Left lobe of liver (tissue), 2 donors: ENCODE measurements at places on chromosomes 7 and 10.
A peak's percentile ranks its signal among the peaks of the same experiment; 100 is the strongest.

- no peak for DNase-seq
These were observed 610 bp downstream of the AVPI1 start for GRCh38 chr10:97686301-97686961.

DNA sequence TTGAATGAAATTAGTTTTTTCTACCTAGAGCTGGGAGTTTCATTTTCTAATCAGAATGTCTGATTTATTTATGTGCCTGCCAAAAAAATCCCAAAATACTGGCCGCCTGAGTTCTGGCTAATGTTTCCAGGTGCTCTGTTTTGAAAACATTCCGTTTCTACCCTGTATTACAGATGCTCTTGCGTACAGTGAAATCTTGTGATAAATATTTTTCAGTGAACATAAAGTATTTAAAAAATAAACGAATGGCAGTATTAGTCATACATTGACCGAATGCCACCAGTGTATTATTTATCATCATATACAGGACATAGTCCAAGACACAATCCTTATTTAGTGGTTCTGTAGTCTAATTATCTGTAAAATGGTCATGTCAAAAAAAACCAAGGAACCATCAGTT lies 102.8 kb downstream of the KAT6B start:
- no peak for DNase-seq

- no peak for DNase-seq
These were observed 31.1 kb downstream of the CRTAC1 start for GRCh38 chr10:97999066-97999922.

DNA sequence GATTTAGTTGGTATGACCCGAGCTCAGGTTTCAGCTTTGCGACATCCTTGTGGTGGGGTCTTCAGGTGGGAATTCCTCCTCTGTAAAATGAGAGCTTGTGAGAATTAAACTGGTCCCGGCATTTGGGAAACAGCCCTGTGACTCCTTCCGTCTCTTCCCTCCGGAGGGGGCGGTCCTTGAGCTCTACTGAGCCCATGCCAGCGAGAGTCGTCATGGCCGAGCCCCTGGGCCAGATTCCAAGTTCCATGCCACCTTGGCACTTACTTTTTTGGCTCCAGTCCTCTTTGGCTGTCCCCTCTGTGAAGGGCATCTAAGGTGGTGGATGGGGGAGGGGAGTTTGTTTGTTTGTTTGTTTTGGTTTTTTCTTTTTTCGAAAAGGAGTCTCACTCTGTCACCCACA lies 47.6 kb downstream of the GTF2IRD1 start:
- DNase-seq, result peak; percentile 91

DNA sequence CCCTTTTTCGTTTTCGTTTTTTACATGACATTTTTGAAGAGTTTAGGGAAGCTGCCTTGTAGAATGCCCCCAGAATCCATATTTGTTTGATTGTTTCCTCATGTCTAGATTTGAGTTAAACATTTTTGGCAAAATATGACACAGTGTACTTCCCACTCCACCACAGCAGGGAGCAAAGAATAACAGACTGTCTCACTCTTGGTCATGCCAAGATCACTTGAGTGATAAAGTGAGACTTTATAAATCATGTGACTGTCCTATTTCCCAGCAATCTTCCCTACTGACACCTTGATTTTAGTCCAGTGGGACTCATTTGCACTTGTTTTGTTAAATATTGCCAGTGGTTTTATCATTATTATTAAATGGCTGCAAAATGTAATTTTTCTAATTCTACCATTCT lies 44.4 kb upstream of the USP6NL start:
- DNase-seq, result no peak

GRCh38 chr7:38669965-38670520 lies 38.9 kb upstream of the AMPH start:
- no peak for DNase-seq
